Caco-2 (cell line): ENCODE measurements at places on chromosomes 16 and 17. TPM values are rescaled to one million over a fixed set of nuclear protein-coding genes. Genes with fewer than 3 reads are reported as not detected.

The CCL23 gene
- total RNA-seq: not detected in 2 replicates

The PRSS33 gene
- total RNA-seq: not detected in 2 replicates

The KRTAP9-4 gene
- total RNA-seq: not detected in 2 replicates

The TM4SF5 gene
- 9.9 and 12.1 TPM in 2 replicates for total RNA-seq

The SOCS1 gene
- 8.1 and 13.2 TPM in 2 replicates for total RNA-seq

The GNG13 gene
- not detected in 2 replicates for total RNA-seq

The CACNG5 gene
- not detected in 2 replicates for total RNA-seq

The PABPN1L gene
- total RNA-seq: not detected in 2 replicates
